ELF-1 (cell line): ENCODE measurements at places on chromosomes 4 and X.

DNA sequence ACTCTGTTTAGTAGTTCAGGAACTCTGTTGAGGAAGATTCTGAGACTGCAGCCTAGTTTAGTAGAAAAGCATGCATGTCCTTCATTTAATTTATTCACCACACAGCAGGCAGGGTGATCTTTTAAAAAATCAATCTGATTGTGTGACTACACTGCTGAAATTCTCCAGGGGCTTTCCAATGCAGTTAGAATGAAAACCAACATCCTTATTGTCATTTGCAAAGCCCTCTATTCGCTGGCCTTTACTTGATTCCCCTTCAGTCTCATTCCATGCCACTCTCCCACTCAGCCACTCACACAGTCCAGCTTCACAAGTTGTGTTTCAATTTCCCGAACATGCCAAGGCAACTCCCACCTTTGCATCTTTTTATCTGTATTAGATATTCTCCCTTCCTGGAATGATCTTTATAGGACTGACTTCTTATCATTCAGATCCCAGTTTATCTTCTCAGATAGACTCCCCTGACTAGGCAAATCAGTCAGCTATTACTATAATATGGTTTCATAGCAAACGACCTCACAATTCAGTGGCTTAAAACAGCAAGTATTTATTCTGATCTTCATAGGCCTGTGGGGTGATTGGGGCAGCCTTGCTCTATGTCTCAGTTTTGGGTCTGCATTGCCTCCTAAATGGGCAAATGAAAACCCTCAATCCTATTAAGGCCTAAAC lies 21.3 kb upstream of the FTHL17 start:
- no peak for DNase-seq

- no peak for DNase-seq
Observed at GRCh38 chr4:158817562-158818296, 48.9 kb downstream of the FNIP2 start.

DNA sequence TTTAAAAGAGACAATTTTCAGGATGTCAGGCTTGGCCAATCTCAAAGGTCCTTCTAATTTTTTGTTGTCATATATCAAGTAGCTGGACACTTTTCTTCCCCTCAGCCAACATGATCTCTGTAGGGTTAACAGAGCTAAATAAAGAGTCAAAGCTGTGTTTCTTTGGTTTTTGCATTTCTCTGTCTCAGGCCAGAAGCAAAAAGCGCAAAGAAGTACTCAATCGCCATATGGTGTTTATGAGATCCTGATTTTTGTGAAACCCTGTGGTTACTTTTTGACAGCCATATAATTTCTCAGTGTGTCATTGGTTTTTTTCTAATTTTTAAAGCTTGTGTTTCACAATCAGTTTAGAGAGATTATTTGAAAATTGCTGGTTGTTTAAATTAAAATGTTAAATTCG lies 111.9 kb downstream of the MAPK10 start:
- DNase-seq = no peak

DNA sequence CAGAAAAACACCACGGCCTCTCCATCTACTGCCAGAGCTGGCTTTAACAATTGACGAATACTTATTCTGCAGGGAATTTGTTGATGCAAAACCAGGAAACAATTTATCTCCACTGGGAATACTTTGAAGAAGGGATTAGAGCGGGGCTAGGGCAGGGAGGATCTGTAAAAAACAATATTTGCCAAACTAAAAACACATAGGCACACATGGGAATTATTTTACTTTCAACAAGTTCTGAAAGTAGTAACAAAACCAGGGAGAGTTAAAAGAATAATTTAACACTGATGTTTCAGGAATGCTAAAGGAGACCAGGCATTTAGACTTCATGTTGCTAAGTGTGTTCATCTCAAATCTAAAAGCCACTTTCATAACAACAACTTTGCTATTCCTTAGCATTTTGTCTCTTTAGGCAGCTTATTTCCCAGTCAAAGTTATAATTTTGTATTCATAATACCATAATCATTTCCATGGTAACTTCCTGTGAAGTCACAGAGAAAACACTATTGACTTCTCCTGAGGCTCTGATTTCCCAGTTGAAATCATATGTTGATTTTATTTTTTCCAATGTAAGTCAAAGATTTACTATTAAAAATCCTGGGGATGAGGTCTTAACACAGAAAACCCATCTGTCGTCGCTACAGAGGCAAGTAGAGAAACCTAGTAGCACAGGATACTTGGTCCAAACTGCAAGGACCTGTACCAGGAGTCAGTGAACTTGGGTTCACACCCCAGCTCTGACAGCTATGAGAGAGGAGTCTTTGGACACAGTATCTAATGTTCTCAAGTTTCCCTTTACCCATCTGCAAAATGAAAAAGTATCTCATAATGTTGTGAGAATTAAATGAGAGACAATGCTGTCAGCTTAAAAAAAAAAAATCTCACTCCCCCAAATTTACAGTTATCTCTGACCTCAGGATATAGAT lies 69.3 kb downstream of the SH3RF1 start:
- DNase-seq = no peak

DNA sequence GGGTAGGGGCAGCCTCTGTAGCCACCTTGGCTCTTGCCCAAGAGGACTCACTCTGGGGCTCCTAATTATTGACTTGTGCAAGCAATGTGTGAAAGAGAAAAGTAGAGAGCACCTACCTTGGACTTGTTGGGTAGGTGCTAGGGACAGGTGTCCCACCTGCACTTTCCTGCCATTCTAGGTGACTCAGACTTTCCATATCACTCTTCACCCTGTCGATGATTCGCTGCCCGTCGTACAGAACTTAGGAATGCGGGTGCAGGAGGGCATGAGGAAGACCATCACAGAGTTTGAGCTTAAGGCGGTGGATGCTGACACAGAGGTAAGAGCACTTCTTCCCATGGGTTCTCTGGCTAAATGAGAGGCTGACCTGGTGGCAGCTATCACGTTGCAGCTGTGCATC lies 87.3 kb upstream of the ANXA3 start:
- no peak for DNase-seq

DNA sequence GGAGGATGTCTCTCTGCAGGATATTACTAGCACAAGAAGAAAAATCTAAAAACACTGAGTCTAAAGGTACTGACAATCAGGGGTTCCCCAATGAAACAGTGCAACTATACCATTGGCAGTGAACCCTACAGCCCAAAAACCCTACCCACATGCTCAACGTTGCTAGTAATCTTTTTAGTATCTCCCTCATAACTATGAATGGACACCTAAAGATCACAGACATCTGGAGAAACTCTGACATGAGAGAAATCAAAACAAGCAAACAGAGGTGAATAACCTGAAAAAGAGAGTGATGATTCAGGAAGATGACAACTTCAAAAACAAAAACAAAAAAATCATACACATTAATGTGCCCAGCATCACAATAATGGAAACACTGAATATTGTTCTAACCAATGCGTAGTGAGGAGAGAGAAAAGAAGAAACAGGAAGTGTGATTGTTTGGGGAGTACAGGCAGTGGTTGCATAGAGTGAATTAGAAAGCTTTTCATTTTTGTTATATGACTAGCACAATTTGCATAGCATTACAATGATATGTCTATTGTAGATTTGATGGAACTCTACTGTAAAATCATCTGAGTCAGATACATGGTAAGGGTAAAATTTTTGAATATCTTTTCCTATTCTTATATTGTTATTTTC lies 78.9 kb upstream of the FMR1 start:
- DNase-seq = no peak

GRCh38 chr4:15348236-15348635 lies 79.6 kb upstream of the C1QTNF7 start:
- DNase-seq = no peak

DNA sequence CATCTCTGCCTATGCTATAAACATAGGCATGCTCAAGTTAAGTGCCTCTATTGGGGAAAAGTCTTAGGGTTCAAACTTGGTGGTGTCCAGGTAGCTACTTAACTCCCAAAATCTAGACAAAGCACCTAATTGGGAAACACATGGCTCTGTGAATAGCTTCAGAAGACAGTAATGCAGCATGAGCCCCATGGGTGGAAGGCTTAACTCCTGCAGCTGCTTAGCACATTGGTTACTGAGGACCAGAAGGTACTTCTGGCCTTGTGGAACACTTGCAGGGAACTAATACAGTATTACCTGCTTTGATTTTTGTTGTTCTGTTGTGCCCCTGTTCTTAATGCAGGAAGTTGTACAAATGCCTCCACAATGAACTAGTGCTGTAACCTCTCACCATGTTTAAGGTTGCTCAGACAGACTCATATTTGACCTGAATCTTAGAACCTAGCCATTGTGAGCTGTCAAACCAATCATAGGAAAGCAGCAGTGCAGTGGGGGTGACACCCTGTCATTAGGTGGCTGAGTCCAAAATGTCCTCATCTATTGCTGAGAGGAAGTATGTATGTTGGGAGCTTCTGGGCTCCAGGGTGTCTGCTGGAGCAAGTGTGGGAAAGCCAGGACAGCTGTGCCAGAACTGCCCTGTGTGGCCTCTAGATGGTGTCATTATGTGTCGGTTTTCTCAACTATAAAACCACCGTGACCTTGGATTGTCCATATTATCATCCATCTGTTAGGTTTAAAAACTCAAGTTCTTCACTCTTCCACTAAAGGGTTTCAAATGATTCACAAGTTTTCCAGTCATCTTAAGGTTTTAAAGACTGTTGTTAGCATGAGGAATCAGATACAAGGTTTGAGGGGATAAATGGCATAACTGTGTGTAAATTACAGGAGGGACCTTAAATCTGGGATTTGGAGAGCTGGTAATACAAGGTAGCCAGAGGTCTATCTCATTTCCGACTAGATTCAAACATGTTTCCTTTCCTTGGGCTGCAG lies 69.9 kb upstream of the WDR1 start:
- DNase-seq = no peak

GRCh38 chr4:38152721-38153386 lies 192.7 kb downstream of the PTTG2 start:
- DNase-seq = no peak

DNA sequence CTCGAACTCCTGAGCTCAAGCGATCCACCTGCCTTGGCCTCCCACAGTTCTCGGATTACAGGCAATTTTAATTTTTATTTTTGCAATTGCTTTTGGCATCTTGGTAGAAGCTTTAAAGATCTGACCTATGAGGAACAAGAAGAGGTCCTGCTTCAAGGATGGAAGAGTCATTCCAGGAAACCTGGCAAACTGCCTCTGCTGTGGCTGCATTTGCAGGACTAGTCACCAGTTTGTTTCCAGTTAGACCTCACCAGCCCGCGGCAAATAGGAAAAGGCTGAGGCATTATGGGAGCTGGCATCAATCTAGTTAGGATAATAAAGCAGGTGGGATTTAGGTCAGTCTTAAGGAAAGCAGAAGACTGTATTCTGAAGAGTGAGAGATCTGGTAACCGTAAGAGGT lies 51.9 kb upstream of the LAS1L start:
- no peak for DNase-seq

DNA sequence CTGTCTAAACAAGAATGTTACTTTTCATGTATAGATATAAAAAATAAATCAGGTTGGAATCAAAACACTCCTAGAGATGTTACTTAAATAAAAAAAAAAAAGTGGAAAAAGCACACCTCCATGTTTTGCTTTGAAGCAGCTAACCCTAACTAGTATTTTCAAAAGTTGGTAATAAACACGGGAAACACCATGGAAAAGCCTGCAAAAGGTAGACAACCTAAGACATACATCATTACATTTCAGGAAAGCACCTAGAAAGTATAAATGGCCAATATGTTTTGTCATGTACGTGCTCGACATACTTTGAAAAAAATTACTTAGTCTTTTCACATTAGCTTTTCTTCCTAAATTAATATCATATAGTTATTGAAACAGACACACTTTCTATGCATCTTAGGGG lies 130.1 kb upstream of the SH3RF1 start:
- DNase-seq = no peak

GRCh38 chr4:30727409-30727808 lies 7.2 kb downstream of the PCDH7 start:
- no peak for DNase-seq

GRCh38 chrX:40179283-40179682 lies 81.5 kb upstream of the BCOR start:
- DNase-seq = no peak

DNA sequence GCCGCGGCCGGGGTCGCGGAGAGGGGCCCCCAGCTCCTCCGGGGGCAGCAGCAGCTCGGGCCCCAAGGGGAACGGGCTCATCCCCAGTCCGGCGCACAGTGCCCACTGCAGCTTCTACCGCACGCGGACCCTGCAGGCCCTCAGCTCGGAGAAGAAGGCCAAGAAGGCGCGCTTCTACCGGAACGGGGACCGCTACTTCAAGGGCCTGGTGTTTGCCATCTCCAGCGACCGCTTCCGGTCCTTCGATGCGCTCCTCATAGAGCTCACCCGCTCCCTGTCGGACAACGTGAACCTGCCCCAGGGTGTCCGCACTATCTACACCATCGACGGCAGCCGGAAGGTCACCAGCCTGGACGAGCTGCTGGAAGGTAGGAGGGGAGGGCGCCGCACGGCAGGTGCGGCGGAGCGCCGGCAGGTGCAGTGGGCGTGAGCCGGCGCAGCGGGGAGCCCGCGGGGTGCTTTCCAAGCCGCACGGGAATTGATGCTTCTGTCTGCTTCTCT lies 886 bp downstream of the DCLK2 start:
- peak; percentile 59 for DNase-seq

DNA sequence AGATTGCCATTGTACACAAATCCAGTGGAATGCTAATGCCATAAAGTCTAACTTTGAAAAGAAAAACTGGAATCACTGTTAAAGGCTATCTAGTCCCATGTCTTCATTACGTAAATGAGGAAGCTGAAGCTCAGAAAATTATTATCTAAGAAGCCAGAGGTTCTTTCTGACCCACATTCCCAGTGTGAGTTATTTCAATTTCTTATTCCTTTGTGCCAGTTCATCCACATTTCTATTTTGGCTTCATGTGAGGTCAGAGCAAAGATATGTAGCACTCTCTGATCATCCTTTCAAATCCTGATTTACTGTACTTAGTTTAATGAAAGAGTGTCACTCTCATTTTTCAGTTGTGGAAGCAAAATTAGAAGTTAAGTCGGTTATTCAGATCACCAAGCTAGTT lies 24.6 kb upstream of the NWD2 start:
- DNase-seq = no peak

DNA sequence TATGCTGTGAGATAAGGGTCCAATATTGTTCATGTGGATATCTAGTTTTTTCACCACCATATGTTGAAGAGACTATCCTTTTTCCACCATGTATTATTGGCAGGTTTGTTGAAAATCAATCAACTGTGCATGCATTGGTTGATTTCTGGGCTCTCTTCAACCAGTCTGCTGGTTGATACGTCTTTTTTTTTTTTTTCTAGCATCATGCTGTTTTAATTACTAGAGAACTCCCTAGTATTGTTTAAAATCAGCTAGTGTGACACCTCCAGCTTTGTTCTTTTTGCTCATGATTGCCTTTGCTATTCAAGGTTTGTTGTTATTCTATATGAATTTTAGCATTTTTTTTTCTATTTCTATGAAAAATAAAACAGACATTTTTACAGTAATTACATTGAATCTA lies 123.9 kb downstream of the SLC7A11 start:
- DNase-seq = no peak

DNA sequence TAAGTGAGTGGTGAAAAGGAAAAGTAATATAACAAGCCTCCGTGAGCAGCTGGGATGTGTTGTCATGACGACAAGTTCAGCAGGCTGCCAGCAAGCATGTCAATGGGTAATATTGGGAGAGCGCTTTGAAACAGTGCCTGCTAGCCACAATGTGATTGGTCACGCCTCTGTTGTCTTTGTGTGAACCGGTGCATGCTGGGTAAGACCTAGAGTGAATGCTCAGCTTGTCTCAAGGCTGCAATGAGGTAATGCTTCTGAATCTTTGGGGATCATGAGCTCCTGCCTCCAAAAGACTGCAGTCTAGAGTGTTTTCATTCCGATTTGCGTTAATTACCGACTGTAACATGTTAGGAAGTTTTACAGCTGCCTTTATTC lies 54.9 kb downstream of the STOX2 start:
- DNase-seq = peak; percentile 82

GRCh38 chr4:76570141-76570973 lies 135.3 kb downstream of the SHROOM3 start:
- peak; percentile 33 for DNase-seq
